ENCODE measurements at places on chromosomes 2 and 18.

DNA sequence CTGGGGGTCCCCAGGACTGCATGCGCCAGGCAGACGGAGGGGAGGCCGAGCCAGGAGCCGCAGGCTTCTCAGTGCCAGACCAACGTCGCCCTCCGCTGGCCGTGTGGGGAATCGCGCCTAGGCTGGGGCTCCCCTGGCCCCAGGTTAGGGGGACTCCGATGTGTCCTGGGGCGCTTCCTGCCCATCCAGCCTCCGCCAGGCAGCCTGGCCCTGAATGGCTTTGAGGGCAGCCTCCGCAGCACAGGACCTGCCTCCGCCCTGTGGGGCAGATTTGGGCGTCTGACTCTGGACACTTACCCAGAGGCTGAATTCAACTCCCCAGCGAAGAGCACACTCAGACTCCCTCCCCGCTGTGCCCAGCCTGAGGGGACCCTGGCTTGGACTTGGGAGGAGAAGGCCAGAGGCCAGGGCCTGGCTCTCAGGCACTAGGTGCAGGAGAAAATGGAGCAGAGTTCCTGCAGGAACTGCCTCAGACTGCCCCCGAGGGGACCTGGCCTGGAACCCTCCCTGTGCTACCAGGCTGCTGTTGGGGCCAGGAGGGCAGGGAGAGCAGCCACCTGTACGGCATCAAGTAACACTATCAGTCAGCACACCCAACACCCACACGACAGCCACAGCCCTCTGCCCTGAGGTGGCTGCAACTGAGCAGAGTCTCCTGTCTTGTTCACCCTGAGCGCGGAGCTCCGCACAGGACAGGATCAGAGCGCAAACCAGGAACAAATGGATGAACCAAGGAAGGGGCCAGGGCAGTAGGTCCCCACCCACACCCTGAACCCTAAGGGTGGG is 597 bp upstream of the TEKT4 start:
- no peak for DNase-seq

DNA sequence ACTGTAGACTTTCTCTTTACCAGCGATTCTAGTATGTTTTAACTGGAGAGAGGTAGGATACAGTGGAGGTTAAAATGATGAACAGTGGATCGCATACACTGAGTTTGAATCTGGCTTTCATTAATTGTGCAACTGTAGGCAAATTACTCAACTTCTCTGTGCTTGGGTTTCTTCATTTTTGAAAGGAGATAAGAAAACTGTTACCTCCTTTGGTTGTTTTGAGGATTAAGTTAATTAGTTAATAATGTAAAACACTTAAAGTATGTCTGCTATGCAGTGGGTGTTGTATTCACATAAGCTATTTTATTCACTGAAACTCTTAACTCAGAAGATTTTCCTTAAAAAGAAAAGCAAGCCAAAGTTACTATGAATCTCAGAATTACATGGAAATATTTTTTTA is 111.8 kb upstream of the CYP20A1 start:
- peak; percentile 27 for DNase-seq

DNA sequence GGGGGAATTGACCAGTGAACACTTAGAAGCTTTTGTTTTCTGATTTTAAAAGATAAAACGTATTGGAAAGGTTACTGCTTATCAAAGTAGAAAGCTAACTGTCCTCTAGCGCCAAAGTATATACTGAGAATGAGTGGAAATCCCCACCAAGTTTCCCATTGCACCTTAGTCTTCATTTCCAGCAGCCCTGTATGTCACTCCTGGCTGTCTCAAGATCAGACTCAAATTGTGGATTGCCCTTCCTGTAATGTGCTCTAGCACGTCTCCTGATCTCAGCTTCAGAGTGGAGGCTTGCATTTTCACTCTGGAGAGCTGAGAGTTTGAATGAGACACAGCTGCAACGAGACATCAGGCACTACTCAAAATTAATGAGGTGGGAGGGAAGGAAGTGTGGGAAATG is 26.6 kb downstream of the MFF start:
- DNase-seq, result no peak

DNA sequence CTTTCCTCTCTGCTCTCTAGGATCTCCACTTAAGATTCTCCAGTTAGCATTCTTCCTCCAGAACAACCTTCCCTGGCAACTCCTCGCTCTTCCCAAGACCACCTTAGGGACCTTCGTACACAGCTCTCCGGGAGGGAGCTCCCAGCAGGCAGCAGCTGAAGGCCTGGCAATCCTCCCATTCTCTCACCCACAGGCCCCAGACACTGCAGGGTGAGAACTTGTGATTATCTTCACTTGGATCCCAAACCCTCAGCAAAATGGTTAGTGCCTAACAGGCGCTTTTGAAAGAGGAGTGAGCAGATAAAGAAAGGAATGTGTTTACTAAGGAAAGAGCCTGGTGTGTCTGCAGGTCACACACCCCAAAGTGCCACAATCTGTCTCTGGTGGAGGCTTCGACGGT is 83.8 kb upstream of the SNTG2 start:
- DNase-seq, result no peak

- DNase-seq, result no peak
Measured at GRCh38 chr2:156134887-156135286, 197.6 kb downstream of the NR4A2 start.

DNA sequence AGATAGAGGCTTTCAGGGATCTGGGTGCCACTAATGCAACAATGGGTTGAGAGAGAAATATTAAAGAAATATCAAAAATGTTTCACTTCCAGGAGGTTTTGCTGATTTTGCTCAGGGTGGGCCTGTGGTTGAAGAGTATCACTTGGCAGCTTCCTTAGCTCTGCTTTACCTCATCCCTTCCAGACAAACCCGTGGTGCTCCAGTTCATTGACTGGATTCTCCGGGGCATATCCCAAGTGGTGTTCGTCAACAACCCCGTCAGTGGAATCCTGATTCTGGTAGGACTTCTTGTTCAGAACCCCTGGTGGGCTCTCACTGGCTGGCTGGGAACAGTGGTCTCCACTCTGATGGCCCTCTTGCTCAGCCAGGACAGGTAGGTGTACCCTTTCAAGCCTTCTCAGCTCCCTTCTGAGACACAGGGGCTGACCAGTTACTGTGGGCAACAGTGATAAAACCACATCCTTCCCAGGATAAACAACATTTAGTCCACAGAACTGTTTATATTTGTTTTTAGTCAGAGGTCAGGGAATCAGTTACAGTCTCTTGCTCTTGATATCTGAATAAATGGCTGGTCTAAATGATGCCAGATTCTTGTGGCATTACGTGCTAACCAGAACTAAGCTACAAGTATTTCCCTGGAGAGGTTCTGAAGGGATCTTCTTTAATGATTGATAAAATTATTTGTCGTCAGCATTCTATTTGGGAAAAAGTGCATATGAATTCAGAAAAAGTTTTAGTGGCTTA is 7.0 kb downstream of the SLC14A1 start:
- no peak for DNase-seq

- no peak for DNase-seq
Measured at GRCh38 chr2:120515759-120516678, 170.1 kb downstream of the INHBB start.

- DNase-seq, result no peak
Measured at GRCh38 chr18:44778788-44779187, 98.1 kb downstream of the SETBP1 start.

DNA sequence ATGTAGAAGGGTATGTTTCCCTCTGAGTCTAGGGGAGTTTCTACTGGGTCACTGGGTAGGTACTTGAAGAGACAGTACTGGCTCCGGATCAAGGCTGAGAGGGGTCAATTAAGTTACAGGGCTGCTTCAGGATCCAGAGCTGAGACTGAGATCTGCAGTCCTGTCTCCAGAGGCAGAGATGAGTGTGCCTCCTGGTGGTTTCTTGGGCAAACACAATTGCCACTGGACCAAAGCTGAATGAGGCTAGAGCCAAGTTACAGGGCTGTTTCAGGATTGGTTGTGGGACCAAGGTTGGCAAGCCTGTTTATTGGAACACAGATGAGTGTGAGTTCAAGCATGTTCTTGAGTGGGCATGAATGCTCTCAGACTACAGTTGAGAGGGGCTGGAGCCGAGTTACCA is 157.9 kb downstream of the ADCYAP1 start:
- DNase-seq, result no peak

GRCh38 chr18:3704556-3705344 is 254.8 kb downstream of the TGIF1 start:
- DNase-seq, result no peak

DNA sequence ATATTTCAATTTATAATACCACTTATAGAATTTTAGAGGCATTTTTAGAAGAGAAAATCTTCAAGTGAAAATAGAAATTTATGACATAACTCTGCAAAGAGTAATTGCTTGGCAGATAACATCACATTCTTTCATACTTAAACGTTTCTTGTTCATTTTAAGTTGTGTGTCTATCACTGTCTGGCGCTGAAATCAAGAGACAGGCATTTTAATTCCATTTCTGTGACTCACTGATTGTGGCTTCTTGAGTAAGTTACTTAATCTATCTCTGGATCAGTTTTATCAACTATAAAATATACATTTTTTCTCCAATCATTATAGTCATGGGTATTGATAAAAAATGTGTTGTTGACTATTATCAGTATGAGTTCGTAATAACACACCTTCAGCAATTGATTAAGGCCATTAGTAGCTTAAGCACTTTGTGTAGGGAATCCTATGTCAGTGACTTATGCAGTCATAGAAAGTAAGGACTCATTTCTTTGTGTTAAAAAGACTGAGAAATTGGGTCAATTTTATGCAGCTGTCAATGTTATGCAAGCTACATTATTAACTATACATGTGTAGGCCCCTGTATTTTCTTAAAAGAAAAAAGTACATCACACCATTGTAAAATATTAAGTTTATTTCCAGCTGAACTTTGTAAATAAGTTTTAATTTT is 497.3 kb downstream of the CCDC85A start:
- DNase-seq, result no peak

DNA sequence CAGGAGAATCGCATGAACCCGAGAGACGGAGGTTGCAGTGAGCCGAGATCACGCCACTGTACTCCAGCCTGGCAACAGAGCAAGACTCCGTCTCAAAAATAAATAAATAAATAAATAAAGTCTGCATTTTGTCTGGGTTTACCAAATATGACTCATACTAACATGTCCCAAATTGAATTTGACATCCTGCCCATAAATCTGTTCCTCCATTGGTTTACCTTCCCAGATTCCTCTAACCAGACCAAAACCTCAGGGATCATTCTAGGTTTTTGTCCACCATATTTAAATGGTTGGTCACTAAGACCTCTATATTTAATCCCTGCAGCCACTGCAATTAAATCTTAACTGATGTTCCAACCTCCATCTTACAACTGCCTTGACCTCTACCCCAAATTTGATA is 150.9 kb downstream of the ATAD2B start:
- DNase-seq, result no peak

GRCh38 chr18:27007880-27008279 is 142.4 kb upstream of the AQP4 start:
- no peak for DNase-seq

- no peak for DNase-seq
Measured at GRCh38 chr2:26591619-26592505, 49.3 kb downstream of the CIB4 start.

DNA sequence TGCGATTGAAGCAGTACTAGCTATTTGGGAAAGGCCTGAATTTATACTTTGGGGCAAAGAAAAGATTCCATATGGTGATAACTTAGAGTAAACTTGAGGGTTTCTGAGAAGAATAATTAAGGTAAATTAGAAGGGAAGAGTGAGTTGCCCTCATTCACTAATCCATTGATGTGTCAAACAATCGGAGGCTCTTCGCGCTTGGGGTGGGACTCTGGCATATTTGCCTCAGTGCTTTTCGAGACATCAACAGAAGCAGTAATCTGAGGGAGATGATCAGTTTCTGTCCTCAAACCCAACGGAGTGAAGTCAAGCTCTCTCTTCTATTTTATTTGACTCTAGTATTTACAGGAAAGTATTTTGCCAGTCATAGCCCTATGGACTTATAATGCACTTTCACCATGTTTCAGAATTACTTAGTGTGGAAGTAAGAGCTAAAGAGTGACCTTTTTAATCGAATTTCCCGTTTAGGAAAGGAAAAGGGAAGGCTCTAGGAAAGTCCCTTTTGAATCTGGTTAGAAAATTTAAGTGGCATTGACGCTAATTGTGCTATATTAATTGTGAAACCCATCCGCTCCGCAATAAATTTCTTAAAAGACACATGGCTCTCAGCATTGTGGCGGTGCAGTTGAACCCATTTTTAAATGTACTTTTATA is 1.3 kb downstream of the RAB10 start:
- no peak for DNase-seq

- no peak for DNase-seq
Measured at GRCh38 chr2:145203891-145204290, 684.0 kb upstream of the ZEB2 start.

DNA sequence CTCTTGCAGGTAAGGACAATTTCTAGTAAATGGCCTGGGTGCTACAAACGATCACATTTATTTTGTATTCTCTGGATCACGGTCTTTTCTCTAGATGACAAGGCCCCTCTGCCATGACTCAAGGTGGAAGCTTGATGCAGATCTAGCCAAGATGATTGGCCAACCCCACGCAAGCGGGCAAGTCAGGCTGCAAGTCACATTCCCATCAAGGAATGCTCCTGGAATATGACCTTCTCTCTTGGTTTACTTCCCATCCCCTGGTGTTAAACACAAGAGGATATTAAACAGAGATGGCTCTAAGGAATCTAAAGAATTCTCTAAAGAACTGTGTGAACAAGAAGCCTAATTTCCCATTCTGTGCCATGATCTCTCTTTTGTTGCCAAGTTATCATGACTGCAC is 97.3 kb upstream of the SERPINE2 start:
- DNase-seq, result no peak

DNA sequence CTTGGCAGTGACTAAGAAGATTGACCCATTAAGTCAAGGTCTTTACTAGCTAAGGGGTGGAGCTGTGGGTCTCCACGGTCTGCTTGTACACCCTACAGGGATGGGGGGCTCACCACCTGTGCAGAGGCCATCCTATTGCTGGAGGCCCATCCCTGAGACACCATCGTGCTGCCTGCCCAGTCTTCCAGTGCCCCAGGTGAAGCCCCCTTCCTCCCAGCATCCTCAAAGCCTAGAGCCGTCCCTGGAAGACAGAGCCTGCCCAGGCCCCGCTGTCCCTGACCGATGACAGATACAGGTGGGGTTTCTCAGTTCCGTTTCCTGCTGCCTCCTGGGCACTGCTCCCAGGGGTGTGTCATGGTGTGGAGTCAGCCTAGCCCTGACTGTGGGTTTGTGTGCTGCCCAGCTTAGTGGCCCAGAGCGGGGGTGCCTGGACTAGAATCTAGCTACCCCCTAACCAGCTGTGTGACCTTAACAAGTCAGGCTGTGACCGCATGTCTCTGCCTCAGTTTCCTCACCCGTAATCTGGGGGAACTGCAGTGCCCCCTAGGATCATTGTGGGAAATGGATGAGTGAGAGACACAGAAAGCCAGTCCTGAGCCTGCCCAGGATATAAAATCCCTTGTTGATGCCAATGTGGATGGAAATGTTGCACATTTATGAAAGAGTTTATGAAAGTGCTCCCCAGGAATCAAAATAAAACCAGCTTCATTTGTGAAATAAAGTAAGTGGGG is 2.0 kb downstream of the OTOS start:
- no peak for DNase-seq

DNA sequence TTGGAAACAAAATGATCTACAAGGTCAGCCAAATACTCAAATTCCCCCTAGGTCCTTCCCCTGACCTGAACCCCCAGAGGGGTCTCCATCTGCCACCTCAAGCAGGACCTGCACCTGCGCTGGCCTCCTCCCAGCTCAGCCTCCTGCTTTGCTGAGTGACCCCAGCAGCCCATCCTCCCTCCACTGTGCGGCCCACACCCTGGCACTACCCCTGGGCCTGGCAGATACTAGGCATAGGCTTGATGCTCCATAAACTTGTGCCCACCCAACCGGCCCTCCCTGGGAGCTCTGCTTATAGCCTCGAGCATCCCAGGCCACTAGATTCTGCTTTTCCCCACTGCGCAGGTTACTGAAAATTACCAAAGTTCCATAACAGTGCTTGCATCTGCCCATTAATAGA is 156.2 kb downstream of the HDAC4 start:
- no peak for DNase-seq
